ENCODE measurements at places on chromosomes 1 and 21.

- peak; percentile 66 for DNase-seq
Measured at GRCh38 chr1:25795211-25795610, 4.8 kb upstream of the SELENON start.

GRCh38 chr1:160993544-160994193 is 27.3 kb downstream of the F11R start:
- DNase-seq: peak; percentile 65

- DNase-seq: no peak
Measured at GRCh38 chr21:26085127-26085526, 85.4 kb downstream of the APP start.

DNA sequence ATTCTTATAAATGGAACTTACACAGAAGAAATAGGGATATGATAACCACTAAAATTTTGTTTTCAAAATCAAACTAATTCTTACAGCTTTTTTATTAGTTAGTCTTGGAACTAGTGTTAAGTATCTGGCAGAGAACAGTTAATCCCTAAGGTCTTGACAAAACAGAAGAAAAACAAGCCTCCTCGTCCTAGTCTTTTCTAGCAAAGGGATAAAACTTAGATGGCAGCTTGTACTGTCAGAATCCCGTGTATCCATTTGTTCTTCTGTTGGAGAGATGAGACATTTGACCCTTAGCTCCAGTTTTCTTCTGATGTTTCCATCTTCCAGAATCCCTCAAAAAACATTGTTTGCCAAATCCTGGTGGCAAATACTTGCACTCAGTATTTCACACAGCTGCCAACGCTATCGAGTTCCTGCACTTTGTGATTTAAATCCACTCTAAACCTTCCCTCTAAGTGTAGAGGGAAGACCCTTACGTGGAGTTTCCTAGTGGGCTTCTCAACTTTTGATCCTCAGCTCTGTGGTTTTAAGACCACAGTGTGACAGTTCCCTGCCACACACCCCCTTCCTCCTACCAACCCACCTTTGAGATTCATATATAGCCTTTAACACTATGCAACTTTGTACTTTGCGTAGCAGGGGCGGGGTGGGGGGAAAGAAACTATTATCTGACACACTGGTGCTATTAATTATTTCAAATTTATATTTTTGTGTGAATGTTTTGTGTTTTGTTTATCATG is 42.3 kb upstream of the LAMC2 start:
- no peak for DNase-seq

DNA sequence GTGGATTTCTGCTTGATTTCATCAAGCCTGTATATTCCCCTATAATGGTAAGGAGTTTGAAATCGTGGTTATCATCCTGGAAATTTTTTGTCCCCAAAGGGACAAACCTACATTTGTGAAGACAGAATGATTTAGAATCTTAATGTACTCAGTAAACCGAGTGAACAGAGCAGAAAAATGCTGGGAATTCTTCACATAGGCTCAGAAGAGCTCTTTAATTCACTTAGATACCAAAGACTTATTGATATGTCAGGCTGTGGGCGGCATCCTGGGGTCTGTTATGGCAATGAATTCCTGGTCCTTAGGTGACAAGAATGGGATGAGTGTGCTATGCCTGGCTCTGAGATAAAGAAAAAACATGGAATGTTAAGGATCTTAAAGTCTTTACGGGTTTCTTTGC is 74.9 kb downstream of the ROR1 start:
- DNase-seq: no peak

- peak; percentile 16 for DNase-seq
Measured at GRCh38 chr1:220527908-220528678, at the start of gene MARK1. TSS of gene MARK1 (plus strand) at chr1:220528136. CDS start at chr1:220528823, 687 bp downstream.
